ENCODE measurements at places on chromosomes 1 and 21.
A peak's percentile ranks its signal among the peaks of the same experiment; 100 is the strongest.

DNA sequence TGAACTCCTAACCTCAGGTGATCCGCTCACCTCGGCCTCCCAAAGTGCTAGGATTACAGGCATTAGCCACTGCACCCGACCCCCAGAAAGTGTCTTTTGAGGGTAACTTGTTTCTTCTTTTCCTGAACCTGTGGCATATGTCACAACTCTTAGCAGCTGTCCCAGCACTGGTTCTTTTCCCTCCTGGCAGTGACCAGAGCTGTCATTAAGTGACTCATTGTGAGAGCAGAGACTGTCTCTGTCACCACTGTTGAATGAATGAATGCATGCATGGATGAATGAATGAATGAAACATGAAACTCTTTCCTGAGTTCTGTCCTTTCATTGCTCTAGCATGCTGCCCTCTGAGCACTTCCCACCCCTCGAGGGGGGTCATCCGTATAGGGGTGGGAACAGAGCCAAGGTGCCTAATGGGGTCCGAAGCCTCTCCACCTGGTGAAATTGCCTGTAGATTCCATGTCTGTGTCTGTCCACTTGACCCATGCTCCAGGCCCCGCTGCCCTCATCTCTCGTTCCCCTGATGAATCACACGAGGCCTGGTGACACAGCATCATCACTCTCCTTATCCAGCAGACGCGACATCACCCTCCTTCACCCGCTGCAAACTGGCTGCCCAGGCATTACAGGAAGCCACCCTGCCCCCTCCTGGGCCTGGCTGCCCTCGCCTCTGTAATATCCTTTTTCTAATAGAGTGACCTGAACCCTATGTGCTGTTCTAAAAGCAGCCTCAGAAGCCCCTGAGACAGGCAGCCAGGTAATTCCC lies 75.0 kb downstream of the IGSF21 start:
- no peak for DNase-seq

- DNase-seq = no peak
Observed at GRCh38 chr1:230371923-230372703, 54.0 kb downstream of the PGBD5 start.

DNA sequence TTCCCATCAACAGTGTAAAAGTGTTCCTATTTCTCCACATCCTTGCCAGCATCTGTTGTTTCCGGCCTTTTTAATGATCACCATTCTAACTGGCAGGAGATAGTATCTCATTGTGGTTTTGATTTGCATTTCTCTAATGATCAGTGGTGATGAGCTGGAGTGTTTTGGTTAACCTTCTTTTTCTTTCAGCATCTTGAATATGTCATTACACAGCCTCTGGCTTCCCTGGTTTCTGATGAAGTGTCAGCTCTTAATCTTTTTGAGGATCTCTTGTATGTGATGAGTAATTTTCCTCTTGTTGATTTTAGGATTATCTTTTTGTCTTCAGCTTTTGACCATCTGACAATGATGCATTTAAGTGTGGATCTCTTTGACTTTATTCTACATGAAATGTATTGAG lies 133.2 kb upstream of the GRIK3 start:
- no peak for DNase-seq

DNA sequence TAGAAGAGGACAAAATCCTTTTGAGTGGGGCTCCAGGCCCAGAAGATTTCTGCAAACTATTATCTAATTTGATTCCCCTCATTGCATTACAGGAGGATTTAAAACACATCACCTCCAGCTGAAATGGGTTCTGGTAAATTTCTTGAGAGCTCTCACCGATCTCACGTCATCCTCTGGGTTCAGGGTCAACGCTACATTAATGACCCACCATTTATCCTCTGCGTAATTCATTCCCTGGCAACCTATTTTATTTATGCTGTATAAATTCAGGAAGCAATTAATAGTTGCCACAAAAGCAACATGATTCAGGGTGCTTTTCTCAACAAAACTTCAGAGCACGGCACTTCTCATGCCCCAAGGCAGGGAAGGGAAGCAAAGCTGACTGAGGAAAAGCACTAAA lies 38.9 kb downstream of the LMX1A start:
- no peak for DNase-seq

- no peak for DNase-seq
Observed at GRCh38 chr1:162319493-162320175, 57.0 kb downstream of the SPATA46 start.

DNA sequence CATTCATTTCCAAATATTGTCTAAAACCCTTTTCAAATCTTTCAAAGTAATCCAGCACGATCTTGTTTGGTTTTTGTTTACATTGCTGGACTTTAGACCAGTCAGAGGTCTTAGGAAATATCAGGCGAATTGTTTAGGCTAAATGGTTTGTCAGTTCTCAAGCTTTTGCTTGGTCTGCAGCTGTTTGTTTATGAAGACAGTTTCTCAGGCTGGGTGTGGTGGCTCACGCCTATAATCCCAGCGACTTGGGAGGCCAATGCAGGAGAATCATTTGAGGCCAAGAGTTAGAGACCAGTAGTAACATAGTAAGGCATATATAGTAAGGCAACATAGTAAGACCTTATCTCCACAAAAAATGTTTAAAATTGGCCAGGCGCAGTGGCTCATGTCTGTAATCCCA lies 77.5 kb downstream of the DNTTIP2 start:
- DNase-seq = no peak

DNA sequence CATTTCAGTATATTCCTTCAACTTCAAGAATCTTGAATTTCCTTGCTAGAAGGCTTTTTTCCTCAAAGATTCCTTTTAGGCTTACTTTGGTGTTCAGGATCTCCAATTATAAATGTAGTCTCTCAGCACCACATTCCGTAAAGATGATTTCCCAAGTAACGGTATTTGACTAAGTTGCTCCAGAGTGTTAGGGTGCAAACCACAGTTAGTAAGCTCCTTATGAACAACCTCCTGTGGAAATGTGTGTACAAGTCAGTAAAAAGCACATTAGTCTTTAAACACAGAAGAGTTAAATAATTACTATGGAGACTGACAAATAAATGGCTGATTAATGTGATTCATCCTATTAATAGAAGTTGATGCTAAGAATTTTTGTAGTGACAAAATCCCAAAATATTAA lies 10.3 kb downstream of the DONSON start:
- DNase-seq = no peak

- peak; percentile 64 for DNase-seq
Observed at GRCh38 chr1:204493984-204494280, 673 bp downstream of the PIK3C2B start.

GRCh38 chr1:107523736-107524135 lies 382.9 kb downstream of the NTNG1 start:
- no peak for DNase-seq

DNA sequence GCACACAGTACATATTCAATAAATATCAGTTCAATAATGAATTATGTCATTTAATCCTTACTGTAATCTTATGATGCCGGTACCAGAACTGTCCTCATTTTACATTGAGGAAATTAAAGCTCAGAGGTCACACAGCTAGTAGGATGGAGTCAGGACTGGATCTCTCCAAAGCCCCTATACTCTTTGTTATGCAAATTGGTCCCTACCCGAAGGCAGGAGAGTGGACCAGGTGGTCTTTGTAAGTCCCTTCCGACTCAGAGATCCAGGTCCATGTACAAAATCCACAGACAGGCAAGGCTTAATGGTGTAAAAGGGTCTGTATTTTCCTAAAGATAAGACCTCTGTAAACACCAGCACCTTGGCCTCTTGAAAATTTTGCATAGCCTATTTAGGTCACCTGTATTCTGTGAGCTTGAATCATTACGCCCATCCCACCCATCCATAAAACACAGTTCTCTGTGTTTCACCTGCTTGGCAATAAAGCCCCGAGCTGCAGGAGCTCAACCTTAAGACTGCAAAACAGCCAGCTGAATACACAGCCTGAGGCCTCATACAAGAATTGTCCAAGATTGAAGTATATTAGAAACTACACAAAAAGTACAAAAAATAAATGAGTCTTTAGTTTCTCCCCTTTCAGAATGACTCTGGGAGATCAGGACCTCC lies 41.7 kb downstream of the PLXNA2 start:
- DNase-seq = no peak

GRCh38 chr1:100512803-100513352 lies 25.1 kb upstream of the GPR88 start:
- no peak for DNase-seq

GRCh38 chr1:205247130-205247921 lies 19.6 kb downstream of the TMCC2 start:
- peak; percentile 42 for DNase-seq

DNA sequence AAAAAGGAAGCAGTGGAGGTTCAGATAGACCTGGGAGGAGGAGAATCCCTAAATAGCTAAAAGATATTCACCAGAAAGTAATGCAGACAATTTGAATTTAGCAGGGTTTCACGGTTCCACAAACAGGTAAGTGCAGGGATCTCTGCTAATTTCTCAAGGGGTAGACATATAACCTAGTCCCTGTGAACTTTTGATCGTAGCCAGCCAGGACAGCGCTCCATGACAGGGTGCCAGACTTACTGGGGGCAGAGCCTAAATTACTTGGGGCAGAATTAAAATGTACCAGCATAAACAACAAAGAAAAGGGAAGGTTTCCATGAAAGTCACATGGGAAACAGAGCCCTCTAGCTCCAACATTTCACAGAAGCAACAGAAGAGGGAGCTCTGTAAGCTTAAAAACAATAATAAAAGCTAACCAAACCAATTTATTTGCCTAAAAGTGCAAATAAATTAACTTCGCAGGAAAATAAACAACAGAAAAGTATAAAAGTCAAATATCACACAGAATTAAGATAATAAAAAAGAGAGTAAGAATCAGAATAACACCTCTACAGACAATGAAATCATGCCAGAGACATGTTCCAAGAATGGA lies 198.3 kb downstream of the DUSP10 start:
- no peak for DNase-seq

DNA sequence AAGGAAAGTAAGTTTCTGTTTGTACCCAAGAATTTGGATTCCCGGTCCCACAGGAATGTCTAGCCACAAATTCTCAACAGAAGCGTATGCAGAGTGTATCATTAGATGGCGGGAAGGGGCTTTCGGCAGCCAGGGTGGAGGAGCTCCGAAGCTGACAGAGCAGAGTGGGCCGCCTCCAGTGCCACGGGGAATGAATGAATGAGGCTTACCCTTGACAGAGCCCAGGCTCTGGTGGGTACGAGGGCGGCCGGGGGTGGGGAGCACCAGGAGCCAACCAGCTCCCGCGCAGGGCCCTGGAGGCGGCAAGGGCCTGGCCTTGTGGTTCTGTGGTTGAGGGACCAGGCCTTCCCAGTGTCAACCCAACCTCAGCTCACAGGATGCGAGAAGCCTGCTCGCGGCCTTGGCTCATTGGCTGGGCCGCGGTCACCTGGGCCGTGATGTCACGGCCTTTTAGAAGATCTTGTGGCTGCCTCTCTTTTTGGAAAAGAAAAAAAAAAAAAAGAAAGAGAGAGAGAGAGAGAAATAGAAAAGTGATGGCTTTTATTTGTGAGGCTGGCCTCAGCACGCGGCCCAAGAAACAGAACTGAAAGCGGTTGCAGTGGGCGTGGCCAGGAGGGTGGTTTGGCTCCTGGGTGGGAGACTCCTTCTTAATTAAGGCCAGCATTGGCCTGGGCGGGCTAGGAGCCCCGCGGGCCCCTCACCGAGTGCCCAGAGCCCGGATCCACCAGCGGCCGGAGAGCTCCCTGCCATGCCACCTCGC lies 34.9 kb upstream of the RUNX3 start:
- no peak for DNase-seq

DNA sequence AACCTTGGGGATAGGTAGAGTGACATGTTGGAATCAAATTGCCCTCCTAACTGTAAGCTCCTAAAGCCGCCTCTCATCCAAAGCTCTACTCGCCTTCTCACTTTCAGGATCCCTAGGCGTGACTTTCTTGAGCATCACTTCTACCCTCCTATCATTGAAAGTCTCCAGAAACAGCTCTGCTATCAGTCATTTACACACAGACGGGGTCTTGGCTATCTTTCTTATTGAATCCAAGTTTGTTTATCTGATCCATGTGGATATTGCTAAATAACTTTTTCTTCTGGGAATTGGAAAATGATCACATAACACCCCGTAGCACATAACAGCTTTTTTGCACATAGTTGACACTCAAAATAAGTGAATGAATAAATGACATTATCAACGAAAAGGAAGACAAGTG lies 216.4 kb upstream of the KIAA0040 start:
- no peak for DNase-seq

DNA sequence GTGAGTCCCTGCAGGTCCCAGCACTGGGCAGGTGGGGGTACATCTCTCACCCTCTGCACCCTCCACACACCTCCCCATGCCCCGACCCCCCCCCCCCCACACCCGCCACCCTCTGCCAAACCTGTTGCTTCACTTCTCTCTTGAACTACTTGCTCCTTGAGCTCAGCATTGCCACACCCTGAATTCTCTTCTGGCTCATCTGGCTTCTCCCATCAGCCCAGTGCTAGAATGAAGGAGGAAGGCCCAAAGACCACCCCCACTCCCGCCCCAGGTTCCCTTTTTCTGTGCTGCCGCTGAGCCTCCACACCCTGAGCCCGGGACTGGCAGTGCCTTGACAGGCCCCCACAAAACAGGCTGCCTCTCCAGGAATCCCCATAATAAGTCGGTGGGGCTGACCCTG lies 6.4 kb upstream of the TNNI1 start:
- no peak for DNase-seq

DNA sequence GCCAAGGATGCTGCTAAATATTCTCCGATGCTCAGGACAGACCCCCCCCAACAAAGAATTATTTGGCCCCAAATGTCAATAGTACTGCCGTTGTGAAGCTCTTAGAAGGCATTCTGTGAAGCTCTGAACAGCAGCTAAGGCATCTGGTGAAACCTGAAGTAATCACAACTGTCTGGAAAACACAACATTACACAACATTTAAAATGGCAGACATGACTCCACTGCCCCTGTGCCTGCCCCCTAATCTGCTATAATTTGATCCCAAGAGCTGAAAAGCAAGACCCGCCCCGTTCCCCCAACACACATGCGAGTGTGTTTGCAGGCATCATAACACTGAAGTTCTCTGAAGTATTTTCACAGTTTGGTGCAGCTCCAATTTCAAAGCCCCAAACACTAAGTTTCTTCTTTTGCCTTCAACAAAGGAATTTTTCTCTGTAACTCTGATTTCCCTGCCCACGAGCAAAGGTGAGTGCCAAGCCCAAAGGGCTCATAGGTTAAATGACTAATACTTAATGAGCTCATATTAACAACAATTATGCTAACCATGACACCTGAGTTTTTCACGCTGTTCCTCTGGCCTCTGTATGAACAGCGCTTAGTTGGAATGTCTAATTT lies 129.2 kb downstream of the CLIC6 start:
- no peak for DNase-seq

DNA sequence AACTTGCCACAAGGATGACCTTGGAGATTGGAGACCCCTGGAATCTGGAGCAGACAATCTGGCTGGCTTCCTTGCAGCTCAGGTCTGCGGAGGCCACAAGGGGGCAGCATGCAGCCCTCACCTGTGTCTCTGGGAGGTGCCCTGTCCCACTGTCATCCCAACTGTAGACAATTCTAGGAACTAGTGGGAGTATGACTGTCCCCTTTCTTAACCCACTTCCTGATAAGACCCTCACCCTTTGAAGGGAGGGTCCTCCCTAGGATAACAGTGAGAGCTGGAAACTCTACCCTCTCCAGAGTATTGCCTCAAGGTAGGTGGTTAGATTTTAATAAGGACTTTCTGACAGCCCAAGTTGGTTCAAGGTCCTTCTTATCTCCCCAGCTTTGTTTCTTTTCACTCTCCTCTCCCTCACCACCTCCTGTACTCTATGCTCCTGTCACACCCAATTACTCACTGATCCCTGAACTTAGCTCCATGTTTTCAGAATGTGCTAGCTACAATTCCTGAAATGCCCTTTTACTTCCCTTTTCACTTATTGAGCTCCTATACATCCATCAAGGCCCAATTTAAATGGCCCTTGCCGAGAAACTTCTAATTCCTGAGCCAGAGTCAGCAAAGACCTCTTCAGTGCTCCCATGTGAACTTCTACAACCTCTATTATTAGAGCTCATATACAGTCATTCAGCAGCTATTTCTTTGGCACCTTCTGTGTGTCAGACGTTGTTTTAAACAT lies 9.2 kb upstream of the KCNQ4 start:
- no peak for DNase-seq
